ENCODE measurements at places on chromosomes 2 and 18. TPM values are rescaled to one million over a fixed set of nuclear protein-coding genes. Genes with fewer than 3 reads are reported as not detected.

SPATA3 gene
- not detected for total RNA-seq

PIAS2 gene
- 31.3 TPM for total RNA-seq

GRCh38 chr2:11417946-11418585 is 47.9 kb downstream of the E2F6 start:
- no peak for DNase-seq

DNA sequence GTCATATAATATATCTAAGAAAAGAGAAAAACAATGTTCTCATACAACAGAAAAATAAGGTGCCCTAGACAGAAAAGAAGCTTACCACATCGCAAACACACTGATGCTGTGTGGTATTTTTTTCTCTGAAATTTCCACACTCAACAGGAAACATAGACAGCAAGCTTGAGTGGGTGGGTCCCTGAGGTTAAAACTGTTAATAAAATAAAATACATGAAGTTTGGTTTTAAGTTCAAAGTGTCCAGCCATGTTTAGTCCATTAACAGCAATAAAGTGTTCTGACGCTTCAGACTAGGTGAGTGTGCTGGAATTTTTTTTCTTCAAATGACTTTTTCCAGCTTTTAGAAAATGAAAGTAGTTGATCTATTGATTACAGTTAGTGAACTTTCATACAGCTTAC is 83.3 kb upstream of the EPB41L5 start:
- no peak for DNase-seq

DNA sequence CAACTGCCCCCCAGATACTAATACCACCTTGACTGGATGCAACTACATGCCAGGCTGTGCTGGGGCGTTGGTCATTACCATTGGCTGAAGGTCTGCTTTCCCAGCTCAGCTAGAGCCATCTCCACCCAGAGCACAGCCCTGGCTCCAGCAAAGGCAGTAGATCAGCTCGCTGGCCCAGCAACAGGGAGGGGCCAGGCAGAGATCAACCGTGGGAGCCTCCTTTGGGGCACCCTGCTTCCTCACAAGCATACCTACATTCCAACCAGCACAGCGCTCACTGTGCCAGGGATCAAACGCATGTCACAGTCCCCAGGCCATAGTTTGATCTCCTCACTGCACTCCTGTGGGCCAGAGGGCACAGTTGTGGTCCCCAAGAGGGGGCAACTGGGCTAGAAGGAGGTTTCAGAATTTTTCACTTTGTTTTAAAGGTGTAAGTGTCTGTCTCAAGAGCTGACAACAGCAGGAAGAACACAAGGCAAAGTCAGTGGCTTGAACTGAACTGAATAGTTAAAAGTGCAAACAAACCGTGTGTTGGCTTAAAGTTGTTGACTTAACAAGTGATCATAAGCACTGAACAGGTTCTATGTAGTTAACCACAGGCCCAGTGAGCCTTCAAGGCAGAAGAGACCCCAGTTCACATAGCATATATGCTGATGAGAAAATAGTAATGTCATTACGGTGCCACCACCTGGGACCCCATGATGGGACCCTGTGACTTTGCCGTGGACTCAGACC is 70.1 kb upstream of the BZW1 start:
- no peak for DNase-seq

GRCh38 chr2:112821682-112822081 is 14.9 kb downstream of the IL1B start:
- DNase-seq, result no peak

DNA sequence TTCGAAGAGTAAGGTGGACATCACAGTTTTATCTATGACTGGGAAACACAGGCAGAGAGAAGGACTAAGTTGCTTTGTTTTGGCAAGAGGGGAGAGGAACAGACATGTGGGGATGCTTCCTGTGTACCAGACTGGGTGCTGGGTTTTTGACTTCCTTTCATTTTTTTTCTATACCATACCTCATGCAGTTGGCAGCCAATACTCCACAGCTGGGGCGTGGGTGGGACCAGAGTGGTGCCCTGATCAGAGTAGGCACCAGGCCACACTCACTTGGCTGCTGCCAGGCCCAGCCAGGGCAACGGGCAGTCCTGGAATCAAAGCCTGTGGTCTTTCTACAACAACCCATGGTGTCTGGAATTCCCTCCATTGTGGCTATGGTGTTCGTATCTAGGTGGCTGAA is 45.2 kb downstream of the SH3RF3 start:
- DNase-seq, result no peak

GRCh38 chr18:49189772-49190171 is 239.0 kb upstream of the SMAD7 start:
- DNase-seq, result no peak

GRCh38 chr2:239780236-239780994 is 244.7 kb downstream of the NDUFA10 start:
- no peak for DNase-seq

GRCh38 chr2:60152226-60152833 is 401.1 kb downstream of the BCL11A start:
- no peak for DNase-seq

Measured in left lung (tissue), 14 donors.